ENCODE measurements at places on chromosomes 13 and 19.

DNA sequence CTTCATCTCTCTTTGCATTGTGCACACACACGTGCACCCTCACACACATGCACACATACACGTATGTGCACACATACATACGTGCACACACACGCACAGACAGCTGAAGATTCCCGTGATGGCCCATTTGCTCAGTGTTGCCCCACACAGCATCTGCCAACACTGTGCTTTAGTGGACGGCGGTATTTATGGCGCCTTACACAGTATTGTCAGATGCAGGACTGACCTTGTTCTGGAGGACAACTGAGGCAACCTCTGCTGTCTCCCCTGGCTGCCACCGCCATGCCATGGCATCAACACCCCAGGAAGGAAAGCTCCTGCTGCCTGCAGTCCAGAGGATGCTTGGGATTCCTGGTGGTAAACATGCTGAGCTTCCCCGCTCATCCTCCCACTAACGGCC is 316.4 kb downstream of the TEX29 start:
- no peaks in the 10 kb centered on the region for H3K27me3 ChIP-seq
- no peaks in the 10 kb centered on the region for H3K36me3 ChIP-seq
- H3K4me3 ChIP-seq: no peak overlapping the region
- H3K4me1 ChIP-seq: no peaks in the 10 kb centered on the region
- no peak for DNase-seq

GRCh38 chr13:21573920-21574712 is 29.9 kb downstream of the MICU2 start:
- peaks cover 4% of the 10 kb centered on the region for H3K36me3 ChIP-seq
- H3K27ac ChIP-seq: no peak overlapping the region
- peaks cover 33% of the 10 kb centered on the region for H3K4me1 ChIP-seq
- DNase-seq: no peak
- H3K4me3 ChIP-seq: no peak overlapping the region

- peaks cover 10% of the 10 kb centered on the region for H3K36me3 ChIP-seq
- H3K27ac ChIP-seq: peak overlapping the region; percentile 45
- no peak overlapping the region for H3K4me3 ChIP-seq
- no peaks in the 10 kb centered on the region for H3K27me3 ChIP-seq
Measured at GRCh38 chr13:50026788-50027473, 11.7 kb downstream of the KCNRG start.

- H3K27ac ChIP-seq: no peak overlapping the region
- peaks cover 16% of the 10 kb centered on the region for H3K27me3 ChIP-seq
- H3K36me3 ChIP-seq: peaks cover 9% of the 10 kb centered on the region
- DNase-seq: no peak
- H3K4me1 ChIP-seq: peaks cover under 1% of the 10 kb centered on the region
Measured at GRCh38 chr13:109784590-109785140, 1.7 kb downstream of the IRS2 start.
